ENCODE measurements at places on chromosomes 3 and 15.

GRCh38 chr15:86135041-86135440 lies 55.4 kb downstream of the AGBL1 start:
- DNase-seq: no peak

GRCh38 chr15:73700041-73700842 lies 16.1 kb downstream of the CD276 start:
- DNase-seq: peak; percentile 67

DNA sequence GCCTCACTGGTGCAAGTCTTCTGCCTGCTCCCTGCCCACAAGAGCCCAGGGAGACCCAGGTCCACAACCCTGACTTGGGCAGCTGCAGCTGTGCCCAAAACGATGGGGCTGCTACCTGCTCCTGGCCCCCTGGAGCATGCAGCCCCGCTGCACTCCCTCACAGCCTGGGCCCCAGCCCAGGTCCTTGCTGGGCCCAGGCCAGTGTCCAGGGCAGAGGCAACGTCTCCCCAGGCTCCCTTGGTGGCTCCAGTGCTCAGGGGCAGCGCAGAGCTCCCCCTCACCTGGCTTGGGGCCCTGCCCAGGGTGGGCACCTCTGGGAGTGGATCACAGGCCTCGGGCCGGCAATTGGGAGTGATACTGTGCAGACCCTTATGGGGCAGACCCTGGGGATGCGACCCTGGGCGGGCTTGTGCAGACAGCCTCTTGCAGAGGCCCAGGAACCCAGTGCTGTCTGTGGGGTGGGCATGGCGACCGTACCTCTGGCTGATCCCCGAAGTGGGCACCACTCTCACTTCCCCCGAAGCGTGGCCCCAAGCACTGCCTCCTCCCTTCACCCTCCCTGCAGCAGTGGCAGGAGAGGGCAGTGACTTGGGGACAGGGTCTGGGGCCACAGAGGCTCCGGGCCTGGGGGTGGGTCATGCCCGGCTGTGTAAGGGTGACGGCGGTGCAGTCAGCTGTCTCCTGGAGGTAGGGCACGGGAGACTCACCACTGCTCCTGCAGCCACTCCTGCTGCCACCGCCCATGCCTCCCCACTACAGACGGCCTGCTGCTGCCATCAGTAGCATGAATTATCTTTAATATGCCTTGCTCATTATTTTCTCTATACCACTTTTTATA lies 255.9 kb downstream of the DOCK3 start:
- DNase-seq: no peak

DNA sequence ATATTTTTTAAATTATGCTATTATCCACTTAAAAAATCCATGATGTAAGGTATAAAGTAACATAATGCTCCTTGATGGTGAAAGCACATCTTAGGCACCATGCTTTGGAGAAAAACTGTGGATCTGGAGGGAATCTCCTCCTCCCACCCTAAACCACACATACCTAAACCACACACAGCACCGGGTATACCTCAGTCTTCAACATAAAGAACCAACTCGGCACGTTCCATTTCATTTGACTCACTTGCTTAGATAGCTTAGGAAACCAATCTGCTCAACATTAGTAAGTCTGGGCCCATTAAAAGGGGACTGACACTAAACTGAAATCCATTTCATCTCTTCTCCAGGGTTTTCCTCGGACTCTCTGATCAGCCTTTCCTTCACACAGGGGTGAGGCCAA lies 945.7 kb upstream of the CFAP20DC start:
- no peak for DNase-seq
